ENCODE measurements at places on chromosomes 13 and 19. TPM values are rescaled to one million over a fixed set of nuclear protein-coding genes. Genes with fewer than 3 reads are reported as not detected.
A peak's percentile ranks its signal among the peaks of the same experiment; 100 is the strongest.

DNA sequence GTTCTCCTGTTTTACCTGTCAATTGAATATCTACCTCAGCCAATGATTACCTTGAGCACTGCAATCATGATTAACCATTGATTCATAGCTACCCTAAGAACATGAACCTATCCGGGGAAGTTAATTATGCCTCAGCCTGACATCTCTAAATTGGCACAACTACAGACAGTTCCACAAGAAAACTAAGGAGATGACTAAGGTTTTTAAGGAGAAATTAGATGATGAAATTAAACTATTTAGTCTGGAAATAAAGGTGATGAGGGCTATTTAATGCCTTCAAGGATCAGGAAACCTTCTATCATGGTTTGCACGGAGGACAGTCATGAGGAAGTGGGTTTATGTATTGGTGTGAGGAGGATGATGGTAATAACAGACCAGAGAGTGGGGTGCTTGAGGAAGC lies 203.4 kb downstream of the COL4A1 start:
- DNase-seq = no peak
- H3K27me3 ChIP-seq = no peaks in the 10 kb centered on the region
- H3K4me3 ChIP-seq = no peak overlapping the region
- H3K27ac ChIP-seq = no peak overlapping the region
- peaks cover 6% of the 10 kb centered on the region for H3K4me1 ChIP-seq

DNA sequence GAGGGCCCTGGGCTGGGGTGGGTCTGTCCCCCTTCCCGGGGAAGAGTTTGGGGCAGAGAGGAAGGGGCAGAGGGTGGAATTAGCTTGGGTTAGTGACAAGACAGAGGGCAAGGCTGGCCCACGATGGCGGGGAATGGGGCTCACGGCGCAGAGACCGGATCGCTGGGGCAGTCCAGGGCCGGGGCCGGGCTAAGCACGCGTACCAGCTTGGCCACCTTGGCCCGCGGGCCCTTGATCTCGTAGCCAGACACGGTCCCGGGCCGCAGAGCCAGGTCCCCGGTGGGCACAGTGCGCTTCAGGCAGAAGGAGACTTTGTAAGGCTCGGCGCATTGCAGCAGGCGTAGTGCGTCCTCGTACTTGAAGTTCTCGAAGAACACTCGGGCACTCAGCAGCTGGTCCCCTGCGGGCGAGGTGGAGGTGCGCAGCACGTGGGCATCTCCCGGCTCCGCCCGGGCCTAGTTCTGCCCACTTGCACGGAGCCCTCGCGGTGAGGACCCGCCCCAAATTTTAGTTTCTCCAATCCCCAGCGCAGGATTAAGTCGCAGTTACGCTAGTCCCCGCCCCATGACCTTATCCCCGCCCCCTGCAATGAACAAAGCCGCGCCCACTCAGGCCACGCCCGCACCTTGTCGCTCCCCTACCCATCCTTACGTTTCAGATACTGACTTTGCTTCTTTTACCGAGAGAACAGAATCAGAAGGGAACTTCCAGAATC lies 8.6 kb upstream of the HIPK4 start:
- DNase-seq = peak; percentile 78
- H3K27me3 ChIP-seq = no peaks in the 10 kb centered on the region
- H3K27ac ChIP-seq = no peak overlapping the region

DNA sequence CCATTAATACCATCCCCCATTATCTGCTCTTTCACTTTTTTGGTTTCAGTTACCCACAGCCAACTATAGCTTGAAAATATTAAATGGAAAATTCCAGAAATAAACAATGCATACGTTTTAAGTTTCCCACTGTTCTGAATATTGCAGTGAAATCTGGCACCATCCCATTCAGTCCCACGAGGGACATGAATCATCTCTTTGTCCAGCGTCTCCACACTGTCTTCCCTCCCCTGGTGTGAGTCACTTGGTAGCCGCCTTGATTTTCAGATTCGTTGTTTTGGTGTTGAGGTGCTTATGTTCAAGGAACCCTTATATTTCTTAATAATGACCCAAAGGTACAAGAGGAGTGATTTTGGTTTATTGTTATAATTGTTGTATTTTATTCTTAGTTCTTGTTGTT lies 246.1 kb downstream of the DCT start:
- H3K4me1 ChIP-seq = no peaks in the 10 kb centered on the region
- no peaks in the 10 kb centered on the region for H3K36me3 ChIP-seq
- no peaks in the 10 kb centered on the region for H3K27me3 ChIP-seq
- H3K27ac ChIP-seq = peak overlapping the region; percentile 84

DNA sequence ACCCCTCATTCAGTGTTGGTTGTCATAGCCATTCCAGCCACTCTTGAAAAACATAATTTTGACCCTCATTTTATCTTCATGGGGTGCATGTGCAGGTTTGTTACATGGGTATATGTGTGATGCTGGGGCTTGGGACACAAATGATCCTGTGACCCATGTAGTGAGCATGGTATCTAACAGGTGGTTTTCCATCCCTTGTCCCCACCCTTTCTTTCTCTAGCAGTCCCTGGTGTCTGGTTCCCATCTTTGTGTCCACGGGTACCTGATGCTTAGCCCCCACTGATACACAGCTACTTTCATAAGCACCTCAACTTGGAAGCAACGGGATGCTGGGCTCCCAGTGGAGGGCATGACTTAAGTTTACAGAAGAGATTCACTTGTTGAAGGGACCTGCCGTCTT lies 373.5 kb downstream of the UQCRFS1 start:
- peaks cover 42% of the 10 kb centered on the region for H3K27me3 ChIP-seq
- no peak overlapping the region for H3K27ac ChIP-seq
- H3K4me3 ChIP-seq = no peak overlapping the region
- H3K4me1 ChIP-seq = no peaks in the 10 kb centered on the region

Gene CLDND2
- polyA plus RNA-seq = not detected

- no peak for DNase-seq
- peaks cover 16% of the 10 kb centered on the region for H3K36me3 ChIP-seq
- peaks cover 23% of the 10 kb centered on the region for H3K4me1 ChIP-seq
- H3K27me3 ChIP-seq = no peaks in the 10 kb centered on the region
Measured at GRCh38 chr13:23609874-23610576, 39.8 kb downstream of the TNFRSF19 start.

Gene SERP2
- polyA plus RNA-seq = 4.9 TPM

- no peak overlapping the region for H3K27ac ChIP-seq
- H3K4me1 ChIP-seq = peaks cover 37% of the 10 kb centered on the region
- no peak overlapping the region for H3K4me3 ChIP-seq
- H3K27me3 ChIP-seq = no peaks in the 10 kb centered on the region
- DNase-seq = peak; percentile 90
- no peaks in the 10 kb centered on the region for H3K36me3 ChIP-seq
Measured at GRCh38 chr19:47421844-47422395, 2.6 kb upstream of the MEIS3 start.

- DNase-seq = peak; percentile 50
- no peak overlapping the region for H3K4me3 ChIP-seq
- H3K27ac ChIP-seq = no peak overlapping the region
Measured at GRCh38 chr19:15091918-15092753, 10.1 kb downstream of the OR1I1 start.

Gene SPPL2B
- 48.5 TPM for polyA plus RNA-seq

- peaks cover 55% of the 10 kb centered on the region for H3K36me3 ChIP-seq
- DNase-seq = no peak
- no peak overlapping the region for H3K27ac ChIP-seq
- peaks cover 19% of the 10 kb centered on the region for H3K4me1 ChIP-seq
Measured at GRCh38 chr13:75794663-75795062, 158.5 kb downstream of the LMO7 start.

GRCh38 chr19:48716562-48717291 lies 2.8 kb downstream of the MAMSTR start:
- H3K27me3 ChIP-seq = no peaks in the 10 kb centered on the region
- no peaks in the 10 kb centered on the region for H3K36me3 ChIP-seq
- peak; percentile 88 for DNase-seq
- peak overlapping the region; percentile 29 for H3K4me3 ChIP-seq
- H3K27ac ChIP-seq = peak overlapping the region; percentile 28
- H3K4me1 ChIP-seq = peaks cover 37% of the 10 kb centered on the region

Gene GDF15
- polyA plus RNA-seq = 129 TPM

DNA sequence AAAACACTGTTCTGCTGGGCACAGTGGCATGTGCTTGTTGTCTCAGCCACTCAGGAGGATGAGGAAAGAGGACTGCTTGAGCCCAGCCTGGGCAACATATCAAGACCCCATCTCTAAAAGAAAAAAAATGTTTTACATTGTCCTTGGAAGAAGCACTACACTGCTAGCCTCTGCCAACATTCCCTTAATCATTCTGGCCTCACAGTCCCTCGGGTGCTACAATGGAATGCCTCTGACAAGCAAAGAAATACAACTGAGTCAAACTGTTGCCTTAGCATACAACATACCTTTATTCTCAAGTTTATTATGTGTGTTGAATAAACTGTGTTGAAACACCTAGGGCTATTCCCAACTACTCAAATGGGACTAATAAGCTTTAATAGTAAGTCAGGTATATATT lies 56.1 kb downstream of the PSPC1 start:
- H3K4me1 ChIP-seq = no peaks in the 10 kb centered on the region
- DNase-seq = no peak
- H3K4me3 ChIP-seq = no peak overlapping the region
- H3K27ac ChIP-seq = no peak overlapping the region
- peaks cover 58% of the 10 kb centered on the region for H3K36me3 ChIP-seq
- H3K27me3 ChIP-seq = no peaks in the 10 kb centered on the region

GRCh38 chr13:107192289-107192688 lies 624.4 kb upstream of the ARGLU1 start:
- no peaks in the 10 kb centered on the region for H3K27me3 ChIP-seq
- DNase-seq = no peak
- H3K36me3 ChIP-seq = no peaks in the 10 kb centered on the region
- no peak overlapping the region for H3K4me3 ChIP-seq
